ENCODE measurements at places on chromosomes 3 and 15. TPM values are rescaled to one million over a fixed set of nuclear protein-coding genes. Genes with fewer than 3 reads are reported as not detected.

IL5RA gene
- polyA plus RNA-seq: 0.80 TPM

- DNase-seq: no peak
Observed at GRCh38 chr3:138578961-138579574, 15.0 kb downstream of the CEP70 start.

- no peak for DNase-seq
Observed at GRCh38 chr3:124492824-124493223, 237.4 kb upstream of the UMPS start.

- no peak for DNase-seq
Observed at GRCh38 chr3:184016811-184017671, 643 bp downstream of the ABCC5 start.

- no peak for DNase-seq
Observed at GRCh38 chr15:68224546-68225250, 4.8 kb downstream of the CLN6 start.
